ENCODE measurements at places on chromosomes 6 and 20. TPM values are rescaled to one million over a fixed set of nuclear protein-coding genes. Genes with fewer than 3 reads are reported as not detected.

Gene PLG
- not detected for total RNA-seq

Gene SMIM26
- total RNA-seq: 201 TPM

Gene LY6G6F
- total RNA-seq: not detected

Gene SPACA1
- total RNA-seq: not detected

Gene TINAG
- not detected for total RNA-seq

Gene TAGAP
- 1.4 TPM for total RNA-seq

Gene ISM1
- total RNA-seq: 1.6 TPM

Gene SSTR4
- total RNA-seq: not detected

Gene NEURL2
- 19.7 TPM for total RNA-seq

Gene SAYSD1
- total RNA-seq: 20.7 TPM

Gene FHL5
- total RNA-seq: 7.8 TPM

Gene PLTP
- 68.7 TPM for total RNA-seq

Gene MUC22
- not detected for total RNA-seq

Gene NKX2-4
- total RNA-seq: not detected
